ENCODE measurements at places on chromosomes 3 and 15.
A peak's percentile ranks its signal among the peaks of the same experiment; 100 is the strongest.

DNA sequence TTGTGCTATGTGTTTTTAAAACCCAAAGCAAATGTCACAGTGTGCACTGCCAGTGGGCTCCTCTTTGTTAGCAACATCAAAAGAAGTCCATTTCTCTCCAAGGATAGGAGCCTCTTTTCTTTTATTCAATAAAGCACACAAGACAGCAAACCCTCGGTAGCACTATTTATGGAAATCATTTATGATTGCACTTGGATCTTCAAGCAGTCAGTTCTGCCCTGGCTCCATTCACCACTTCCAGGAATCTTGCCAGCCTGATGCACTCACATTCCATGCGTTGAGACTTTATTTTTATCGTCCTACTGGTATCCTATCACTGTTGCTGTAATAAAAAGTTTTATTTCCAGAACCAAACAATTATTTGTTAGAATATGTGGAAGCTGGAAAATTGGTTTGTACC is 412.1 kb downstream of the TBL1XR1 start:
- H3K36me3 ChIP-seq, result no peaks in the 10 kb centered on the region
- H3K4me3 ChIP-seq, result no peak overlapping the region
- no peak overlapping the region for H3K27ac ChIP-seq
- no peak for DNase-seq
- H3K27me3 ChIP-seq, result no peaks in the 10 kb centered on the region

- no peak for DNase-seq
- H3K36me3 ChIP-seq, result no peaks in the 10 kb centered on the region
- peaks cover 4% of the 10 kb centered on the region for H3K27me3 ChIP-seq
- no peak overlapping the region for H3K27ac ChIP-seq
- H3K4me3 ChIP-seq, result no peak overlapping the region
Observed at GRCh38 chr15:60660290-60661051, 181.5 kb upstream of the ICE2 start.

DNA sequence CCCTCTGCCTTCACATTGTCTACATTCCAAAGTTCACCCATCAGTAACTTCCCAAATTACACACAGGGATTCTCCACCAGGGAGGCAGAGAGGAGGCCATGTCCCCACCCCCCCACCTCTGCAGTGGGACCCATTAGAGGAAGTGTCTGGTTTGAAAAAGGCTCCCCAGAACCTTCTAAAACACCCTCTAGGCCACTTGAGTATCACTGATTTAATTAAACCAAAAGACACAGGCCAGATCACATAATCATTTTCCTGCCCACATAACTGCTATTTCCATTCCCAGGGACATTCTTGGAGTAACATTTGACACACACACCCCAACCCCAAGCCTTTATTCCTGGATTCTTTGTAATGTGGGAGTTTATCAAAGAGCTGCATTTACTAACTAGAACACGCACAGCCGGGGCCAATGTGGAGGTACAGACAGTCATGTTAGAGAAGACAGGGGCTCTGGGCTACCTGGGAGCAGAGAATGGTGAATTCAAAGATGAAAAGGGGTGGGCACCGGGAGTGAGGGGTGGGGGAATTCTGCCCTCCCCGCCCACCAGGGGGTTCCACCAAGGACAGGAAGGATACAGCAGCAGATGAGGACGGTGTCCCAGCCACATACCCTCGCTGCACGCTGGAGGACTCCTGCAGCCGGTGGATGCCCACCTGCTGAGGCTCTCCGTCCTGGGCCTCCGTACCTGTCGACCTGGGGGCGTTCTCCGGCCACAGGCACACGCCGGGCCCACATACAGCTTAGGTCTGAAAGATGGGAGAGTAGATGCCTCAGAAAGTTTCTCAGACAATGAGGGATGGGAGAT is 201.4 kb upstream of the CTNNB1 start:
- H3K27ac ChIP-seq, result no peak overlapping the region
- no peaks in the 10 kb centered on the region for H3K4me1 ChIP-seq
- no peak overlapping the region for H3K4me3 ChIP-seq

GRCh38 chr15:101310161-101310480 is 15.1 kb upstream of the SNRPA1 start:
- H3K27me3 ChIP-seq, result peaks cover 11% of the 10 kb centered on the region
- no peak overlapping the region for H3K27ac ChIP-seq
- H3K36me3 ChIP-seq, result no peaks in the 10 kb centered on the region
- H3K4me1 ChIP-seq, result no peaks in the 10 kb centered on the region
- no peak for DNase-seq
- no peak overlapping the region for H3K4me3 ChIP-seq

- H3K27me3 ChIP-seq, result no peaks in the 10 kb centered on the region
- H3K27ac ChIP-seq, result no peak overlapping the region
- no peak for DNase-seq
- H3K4me1 ChIP-seq, result no peaks in the 10 kb centered on the region
- no peak overlapping the region for H3K4me3 ChIP-seq
Observed at GRCh38 chr3:134517791-134518190, 31.9 kb downstream of the CEP63 start.

DNA sequence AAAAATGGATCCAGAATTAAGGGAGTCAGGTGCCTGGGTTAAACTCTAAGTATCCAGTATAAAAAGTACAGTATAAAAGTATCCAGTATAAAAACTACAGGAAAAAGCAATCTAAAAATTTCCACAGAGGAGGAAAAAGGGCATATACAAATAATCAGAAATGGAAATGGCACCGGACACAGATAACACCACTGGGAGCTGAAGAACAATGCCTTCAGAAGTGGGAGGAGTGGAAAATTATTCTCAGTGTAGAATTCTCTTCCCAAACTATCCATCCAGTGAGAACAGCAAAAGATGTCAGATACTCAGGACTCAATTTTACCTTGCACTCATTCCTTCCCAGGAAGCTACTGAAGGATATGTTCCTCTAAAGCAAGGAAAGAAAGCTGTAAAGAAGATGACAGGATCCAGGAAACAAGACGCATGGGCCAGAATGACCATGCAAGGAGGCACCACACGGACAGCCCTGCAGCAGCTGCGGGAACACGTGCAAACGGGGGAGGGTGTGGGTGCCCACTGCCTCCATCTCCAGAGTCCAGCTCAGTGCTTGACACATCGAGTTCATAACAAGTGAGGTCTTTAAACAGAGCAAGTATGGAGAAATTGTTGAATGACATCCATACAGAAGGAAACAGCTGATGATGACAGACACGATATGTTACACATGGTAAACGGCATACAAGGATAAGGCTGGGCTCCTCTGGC is 68.5 kb downstream of the CHSY1 start:
- H3K36me3 ChIP-seq, result peaks cover 52% of the 10 kb centered on the region
- H3K4me3 ChIP-seq, result no peak overlapping the region
- peaks cover 55% of the 10 kb centered on the region for H3K4me1 ChIP-seq
- H3K27ac ChIP-seq, result peak overlapping the region; percentile 37
- DNase-seq, result no peak
